ENCODE measurements at places on chromosomes 2 and 18.

- DNase-seq: no peak
Measured at GRCh38 chr18:12086249-12086648, 7.4 kb upstream of the ANKRD62 start.

GRCh38 chr2:95374029-95374428, 28.5 kb upstream of the FAHD2A start:
- DNase-seq: no peak

DNA sequence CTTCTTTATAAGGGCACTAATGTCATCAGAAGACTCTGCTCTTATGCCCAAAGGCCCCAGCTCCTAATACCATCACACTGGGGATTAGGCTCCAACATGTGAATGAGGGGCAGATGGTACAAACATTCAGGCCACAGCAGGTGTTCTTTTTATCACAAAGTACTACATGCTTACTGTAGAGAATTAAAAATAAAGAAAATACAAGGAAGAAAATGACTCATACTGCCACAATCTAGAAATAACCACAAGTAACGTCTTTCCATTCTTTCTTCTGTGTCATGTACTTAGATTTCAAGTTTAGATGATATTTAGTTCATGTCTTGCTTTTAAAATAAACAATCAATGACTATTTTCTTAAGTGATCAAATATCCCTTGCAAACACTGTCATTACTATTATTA, 100.3 kb upstream of the NEDD4L start:
- no peak for DNase-seq

GRCh38 chr2:54845094-54845493, 121.6 kb downstream of the EML6 start:
- no peak for DNase-seq

- DNase-seq: no peak
Measured at GRCh38 chr2:214601852-214602633, 191.2 kb downstream of the VWC2L start.

DNA sequence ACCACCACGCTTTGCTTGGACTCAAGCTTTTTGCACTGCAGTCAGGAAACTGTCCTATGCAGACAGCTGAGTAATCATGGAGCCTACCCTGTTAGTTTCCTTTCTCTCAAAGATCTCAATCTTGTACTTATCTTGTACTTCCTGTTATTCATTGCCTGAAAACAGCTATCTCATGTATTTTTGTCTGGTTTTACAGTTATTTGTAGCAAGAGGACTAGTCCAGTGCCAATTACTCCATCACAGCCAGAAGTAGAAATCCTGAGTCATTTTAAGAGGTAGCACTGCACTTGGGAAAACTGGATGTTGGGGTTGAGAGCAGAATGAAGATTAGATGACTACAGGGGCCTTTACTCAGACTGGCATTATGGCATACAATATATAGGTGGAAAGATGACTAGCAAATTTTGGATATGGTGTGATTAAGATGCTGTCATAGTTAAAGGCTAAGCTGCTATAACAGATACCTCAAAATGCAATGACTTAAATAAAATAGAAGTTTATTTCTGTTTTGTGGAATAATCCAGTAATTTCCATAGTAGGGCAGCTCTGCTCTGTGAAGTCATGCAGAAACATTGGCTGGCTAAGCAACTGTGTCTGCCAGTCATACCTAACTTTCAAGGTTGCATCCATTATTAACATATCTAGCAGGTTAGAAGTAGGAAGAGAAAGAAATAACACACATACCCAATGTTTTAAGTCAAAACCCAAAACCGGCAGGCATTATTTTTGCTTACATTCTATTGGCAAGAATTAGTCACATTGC, 21.1 kb upstream of the CHMP3 start:
- DNase-seq: no peak

DNA sequence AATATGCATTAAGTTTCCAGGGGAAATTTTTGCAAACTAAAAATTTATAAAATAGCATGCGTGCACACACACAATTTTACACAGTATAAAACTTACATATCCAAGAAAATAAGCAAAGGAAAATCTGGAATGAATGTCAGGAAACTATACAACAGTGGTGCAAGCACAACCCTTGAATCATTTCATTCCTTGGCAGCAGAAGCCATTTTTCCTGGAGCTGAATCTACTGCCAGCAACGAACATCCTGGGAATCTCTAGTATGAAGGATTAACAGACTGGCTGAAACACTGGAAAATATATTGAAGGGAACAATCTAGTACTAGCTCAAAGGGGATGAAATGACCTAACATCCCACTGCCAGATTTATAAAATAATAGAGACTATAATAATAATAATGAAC, 235.3 kb downstream of the DYM start:
- no peak for DNase-seq

DNA sequence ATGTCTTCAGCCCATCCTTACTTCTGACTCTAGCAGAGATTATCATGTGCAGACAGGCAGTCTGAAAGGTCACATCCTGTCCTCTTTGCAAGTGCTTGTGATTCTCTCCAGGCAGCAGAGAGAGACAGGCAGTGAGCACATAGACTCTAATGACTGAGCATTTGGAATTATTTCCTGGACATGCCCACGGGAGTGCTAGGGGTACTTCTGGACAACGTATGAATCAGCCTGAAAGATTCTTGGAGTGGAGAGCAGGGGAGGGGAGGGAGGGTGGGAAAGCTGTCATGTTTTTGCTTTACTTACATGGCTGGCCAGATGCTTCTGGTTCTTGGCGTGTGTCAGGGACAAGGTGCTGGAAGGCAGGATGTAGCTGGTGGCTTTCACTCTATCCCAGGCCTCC, 150.6 kb downstream of the RIF1 start:
- DNase-seq: no peak

- no peak for DNase-seq
Measured at GRCh38 chr2:192202373-192202772, 7.6 kb upstream of the TMEFF2 start.

- no peak for DNase-seq
Measured at GRCh38 chr2:74921236-74921736, 37.2 kb upstream of the POLE4 start.

DNA sequence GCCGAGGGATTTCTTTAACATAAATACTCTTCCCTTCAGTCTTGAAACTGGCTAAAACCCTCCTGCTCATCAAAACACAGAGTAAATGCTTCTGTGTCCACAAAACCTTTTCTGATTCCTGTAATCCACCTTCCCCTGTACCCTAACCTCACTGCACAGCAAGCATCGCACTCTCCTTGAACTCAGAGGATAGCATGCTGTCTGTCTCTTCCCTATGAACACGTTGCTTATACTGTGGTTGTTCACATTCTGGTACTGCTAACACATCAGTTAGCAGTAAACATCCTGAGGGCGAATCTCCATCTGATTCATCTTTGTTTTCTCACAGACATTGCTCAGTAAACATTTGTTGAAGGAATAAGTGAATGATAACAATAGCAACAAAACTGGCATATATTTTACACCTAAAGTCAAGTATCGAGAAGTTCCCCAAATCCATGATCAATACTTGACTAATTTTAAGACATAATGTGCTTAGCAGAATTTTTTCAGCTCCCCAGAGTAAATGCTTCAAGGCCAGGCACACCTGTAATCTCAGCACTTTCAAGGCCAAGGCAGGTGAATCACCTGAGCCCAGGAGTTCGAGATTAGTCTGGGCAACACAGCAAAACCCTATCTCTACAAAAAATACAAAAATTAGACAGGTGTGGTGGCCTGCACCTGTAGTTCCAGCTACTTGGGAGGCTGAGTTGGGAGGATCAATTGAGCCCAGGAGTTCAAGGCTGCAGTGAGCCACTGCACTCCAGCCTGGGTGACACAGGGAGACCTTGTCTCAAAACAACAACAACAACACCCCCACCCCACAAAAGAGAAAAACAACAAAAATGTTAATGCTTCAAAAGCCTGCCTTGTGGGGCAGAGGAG, 45.6 kb upstream of the LPIN2 start:
- DNase-seq: no peak

GRCh38 chr2:48434101-48434500, 95.9 kb upstream of the STON1 start:
- no peak for DNase-seq

Measured in cortex of kidney (tissue), 1 donor.